Stimulated activated CD4-positive, alpha-beta T cell treated with anti-CD3 and anti-CD28 coated beads, TNF-alpha, amount 100 ng/mL, for 48 hours (primary cell): ENCODE measurements at places on chromosomes 6 and 20.

GRCh38 chr6:37536491-37537190 lies 36.9 kb upstream of the CCDC167 start:
- no peak for DNase-seq

- DNase-seq: no peak
These were observed 22.2 kb upstream of the TULP4 start for GRCh38 chr6:158290040-158290439.

DNA sequence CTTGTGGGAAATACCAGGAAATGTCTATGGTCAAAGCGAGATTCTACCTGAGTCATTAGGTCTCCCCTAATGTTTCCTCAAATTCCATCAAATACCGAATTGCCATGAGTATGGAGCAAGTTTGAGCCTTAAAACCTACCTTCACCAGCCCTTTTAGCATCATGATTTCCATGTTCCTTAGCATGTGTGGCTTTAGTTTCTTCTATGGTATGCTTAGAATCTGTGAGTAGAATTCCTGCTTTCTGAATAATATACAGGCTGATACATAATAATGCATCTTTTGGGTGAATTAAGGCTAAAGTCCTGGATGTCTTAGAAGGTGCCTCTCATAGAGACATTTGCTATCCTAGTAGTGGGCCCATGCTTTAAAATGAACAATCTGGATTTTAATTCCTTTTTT lies 32.0 kb downstream of the TSPYL4 start:
- no peak for DNase-seq

- DNase-seq: no peak
These were observed 39.3 kb upstream of the RNF144B start for GRCh38 chr6:18347866-18348265.

DNA sequence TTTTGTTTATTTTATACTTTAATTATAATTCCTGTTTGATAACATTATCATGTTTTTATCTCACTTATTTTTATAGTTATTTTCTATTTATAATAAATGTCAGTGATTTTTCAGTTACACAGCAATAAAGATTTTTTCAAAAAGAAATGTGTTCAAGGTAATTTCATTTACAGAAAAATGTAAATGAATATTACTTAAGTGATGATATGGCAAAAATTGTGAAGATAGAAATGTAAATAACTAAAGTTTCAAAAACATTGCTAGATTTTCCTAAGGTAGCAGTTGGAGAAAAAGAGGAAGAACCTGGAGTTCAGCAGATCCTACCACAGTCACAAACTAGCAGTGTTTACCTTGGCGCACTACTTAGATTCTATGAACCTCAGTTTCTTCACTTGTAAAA lies 202.6 kb downstream of the RFPL4B start:
- DNase-seq: no peak

DNA sequence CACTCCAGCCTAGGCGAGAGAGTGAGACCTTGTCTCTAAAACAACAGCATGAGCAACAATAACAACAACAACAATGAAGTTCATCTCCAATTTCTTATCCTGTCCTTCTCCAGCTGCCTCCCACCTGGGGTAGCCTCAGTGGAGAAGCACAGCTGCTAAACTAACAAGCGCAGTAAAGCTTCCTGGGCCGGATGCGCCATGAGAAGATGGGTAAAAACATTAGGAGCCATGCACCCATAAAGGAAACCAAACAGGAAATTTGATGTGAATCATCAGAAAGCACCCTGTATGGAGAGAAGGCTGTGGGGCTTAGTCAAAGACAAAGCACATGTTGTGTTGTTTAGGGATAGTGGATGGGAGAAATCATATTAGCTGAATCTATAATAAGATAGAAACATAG lies 61.1 kb upstream of the CCN6 start:
- DNase-seq: no peak

DNA sequence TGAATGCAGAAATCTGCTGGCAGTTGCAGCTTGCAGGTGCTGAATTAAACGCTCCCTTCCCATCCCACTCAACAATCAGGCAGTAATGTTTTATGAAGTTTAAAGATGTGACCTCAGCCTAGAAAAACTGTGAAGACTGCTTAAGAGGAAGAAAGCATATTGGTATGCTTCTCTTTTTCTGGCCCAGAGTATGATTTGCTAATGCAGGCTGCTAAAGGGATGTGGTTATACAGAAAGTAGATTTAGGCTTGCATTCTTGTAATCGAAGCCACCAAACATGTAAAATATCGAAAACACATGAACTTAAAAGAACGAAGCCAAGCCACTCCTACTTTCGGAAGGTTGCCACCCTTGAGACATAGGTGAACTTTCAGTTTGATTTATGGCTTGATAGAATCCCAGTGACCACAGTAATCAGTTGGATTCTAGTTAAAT lies 40.7 kb downstream of the MAP3K5 start:
- no peak for DNase-seq

GRCh38 chr6:75526502-75527127 lies 33.0 kb upstream of the FILIP1 start:
- DNase-seq: peak; percentile 36

DNA sequence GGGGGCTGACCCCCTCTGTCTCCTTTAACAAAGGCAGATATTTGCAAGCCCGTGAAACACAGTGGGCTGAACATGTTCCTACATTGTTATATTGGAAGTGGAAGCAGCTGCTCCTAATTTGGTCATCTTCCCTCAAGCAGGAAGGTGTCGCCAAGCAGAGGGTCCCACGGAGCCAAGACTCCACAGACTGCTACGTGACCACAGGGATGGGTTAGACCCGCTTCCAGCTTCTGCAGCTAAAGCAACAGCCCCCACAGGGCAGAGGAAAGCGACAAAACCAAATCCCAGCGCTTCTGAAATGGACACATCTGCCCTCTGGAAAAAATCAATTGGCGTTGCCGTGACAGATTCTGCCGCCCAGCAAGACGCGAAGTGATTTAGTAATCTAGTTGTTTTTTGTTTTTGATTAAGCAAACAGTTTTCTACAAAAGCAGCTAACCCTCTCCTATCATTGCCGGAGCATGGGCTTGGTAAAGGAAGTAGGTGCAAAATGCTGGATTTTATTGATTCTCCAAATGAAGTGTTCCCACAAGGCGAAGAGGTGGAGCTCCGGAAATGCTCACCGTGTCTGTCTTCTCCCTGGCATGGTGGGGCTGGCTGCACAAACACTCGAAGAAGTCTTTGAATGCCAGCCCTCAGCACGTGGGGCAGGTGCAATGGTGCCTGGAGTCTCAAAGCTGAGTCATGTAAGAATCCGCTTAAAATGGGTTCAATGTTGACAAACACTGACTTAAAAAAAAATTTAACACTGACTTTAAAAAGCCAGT lies 79.4 kb upstream of the FRMD1 start:
- DNase-seq: no peak

GRCh38 chr20:4443016-4443415 lies 278.7 kb upstream of the PRND start:
- no peak for DNase-seq

DNA sequence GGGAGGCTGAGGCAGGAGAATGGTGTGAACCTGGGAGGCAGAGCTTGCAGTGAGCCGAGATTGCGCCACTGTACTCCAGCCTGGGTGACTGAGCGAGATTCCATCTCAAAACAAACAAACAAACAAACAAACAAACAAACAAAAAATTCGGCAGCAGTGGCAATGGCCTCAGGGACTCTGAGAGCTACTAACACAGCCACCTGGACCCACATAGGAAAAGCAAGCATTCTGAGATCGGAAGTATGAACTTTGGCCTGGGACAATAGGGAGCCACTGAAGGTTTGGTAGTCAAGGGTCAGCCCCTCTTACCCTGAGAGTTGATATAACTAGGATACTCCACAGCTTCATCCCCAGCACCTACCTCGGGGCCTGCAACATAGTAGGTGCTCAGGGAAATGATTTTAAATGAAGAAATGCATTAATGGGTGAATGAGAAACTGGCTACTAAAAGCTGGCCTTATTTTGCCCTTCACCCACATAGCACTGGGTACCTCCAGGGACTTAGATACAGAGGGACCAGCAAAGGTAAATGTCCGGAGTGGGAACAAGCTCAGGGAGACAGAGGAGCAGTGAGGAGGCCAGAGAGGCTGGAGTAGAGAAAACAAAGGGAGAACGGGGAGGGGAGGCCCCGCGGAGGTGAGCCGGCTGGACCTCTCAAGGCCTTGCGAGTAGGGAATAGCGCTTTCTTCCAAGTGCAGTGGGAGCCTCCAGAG lies 46.6 kb upstream of the PTGIS start:
- no peak for DNase-seq

DNA sequence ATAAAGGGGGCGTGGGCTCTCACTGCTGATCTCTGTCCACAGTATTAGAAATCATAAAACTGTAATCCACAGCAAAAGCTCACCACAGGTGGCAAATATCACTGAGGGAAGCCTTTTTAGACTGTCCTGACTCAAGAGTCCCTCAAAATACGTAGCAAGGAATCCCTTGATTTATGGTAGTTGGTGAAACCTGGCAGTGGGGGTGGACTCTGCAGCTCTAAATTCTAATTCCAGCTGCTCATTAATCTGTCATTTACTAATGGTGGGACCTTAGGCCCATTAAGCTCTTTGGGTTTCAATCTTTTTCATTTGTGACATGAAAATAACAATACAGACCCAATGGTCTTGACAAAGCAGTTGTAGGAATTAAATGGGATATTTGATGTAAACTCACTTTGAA lies 32.3 kb downstream of the GMDS start:
- DNase-seq: no peak
